Hypothalamus (tissue), 51 donors: ENCODE measurements at places on chromosomes 7 and 10.

DNA sequence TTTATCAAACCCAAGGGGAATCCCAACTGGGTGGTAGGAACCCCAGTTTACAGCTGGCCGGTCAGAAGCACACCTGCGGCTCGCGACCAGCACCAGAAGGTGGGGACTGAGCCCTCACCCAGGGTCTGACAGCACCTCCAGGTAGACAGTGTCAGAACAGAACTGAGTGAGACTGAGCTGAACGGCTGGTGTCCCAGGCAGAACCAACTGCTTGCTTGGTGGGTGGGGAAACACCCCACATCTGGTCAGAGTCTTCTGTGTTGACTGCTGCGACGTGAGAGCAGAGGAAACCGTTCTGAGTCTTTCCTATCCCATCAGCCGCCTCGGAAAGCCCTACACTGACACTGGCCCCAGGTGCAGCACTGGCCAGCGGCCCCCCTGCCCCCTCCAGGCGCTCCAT, 160.7 kb downstream of the MAD1L1 start:
- DNase-seq: no peak

DNA sequence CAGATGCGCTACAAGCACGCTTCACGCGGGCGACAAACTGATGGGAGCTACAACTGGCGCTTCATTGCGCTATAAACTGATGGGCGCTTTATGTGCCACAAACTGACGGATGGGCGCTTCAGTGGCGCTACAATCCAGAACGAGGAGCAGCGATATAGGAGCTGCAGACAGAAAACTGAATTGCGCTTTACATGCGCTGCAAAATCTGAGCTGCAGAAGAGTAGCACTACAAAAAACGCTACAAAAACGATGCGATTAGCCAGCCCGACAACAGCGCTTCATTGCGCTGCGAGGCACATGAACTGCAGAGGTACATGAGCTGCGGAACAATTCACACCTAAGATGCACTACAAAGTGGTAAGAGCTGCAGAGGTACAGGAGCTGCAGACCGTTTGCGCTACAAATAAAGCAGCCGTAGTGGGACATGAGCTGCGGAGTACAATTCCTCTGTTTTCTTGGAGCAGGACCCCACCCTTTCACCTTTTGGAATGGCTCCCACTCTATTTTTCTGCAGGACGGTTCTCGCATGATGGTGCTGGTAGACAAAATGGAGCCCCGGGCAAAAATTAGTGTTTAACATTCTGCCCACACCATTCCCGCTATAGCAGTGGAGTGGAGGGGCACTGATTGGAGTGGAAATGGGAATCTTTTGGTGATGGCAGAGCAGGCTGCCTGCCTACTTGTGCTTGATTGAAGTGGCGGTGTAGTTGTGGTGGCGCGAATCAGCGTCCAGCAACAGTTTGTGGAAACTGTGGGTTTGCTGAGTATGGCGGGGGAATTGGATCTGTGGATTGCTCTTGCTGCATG, 1.2 kb upstream of the SGCE start:
- DNase-seq: no peak

- DNase-seq: no peak
Measured at GRCh38 chr10:93379731-93380575, 102.2 kb downstream of the MYOF start.

GRCh38 chr10:84262190-84262956, 17.5 kb downstream of the RGR start:
- no peak for DNase-seq

GRCh38 chr10:43317422-43317821, 50.6 kb upstream of the RASGEF1A start:
- no peak for DNase-seq

GRCh38 chr7:38163671-38164070, 14.4 kb upstream of the STARD3NL start:
- no peak for DNase-seq

DNA sequence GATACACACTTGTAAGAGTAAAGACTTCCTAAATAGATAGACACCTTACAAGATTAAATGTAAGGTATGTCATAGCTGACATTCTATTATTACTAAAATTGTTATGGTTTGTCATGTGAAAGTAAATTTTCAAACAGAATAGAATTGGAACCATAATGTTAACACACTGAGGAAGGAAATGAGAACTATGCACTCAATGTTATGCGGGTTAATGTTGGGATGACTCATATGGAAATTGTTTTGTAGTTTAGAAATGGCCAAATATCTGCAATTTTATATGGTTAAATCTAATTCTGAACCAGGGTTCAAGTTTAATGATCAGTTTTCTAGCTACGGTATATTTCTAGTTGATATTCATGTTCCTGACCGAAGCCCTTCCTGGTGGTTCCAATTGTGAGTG, 214.2 kb upstream of the ADO start:
- no peak for DNase-seq

DNA sequence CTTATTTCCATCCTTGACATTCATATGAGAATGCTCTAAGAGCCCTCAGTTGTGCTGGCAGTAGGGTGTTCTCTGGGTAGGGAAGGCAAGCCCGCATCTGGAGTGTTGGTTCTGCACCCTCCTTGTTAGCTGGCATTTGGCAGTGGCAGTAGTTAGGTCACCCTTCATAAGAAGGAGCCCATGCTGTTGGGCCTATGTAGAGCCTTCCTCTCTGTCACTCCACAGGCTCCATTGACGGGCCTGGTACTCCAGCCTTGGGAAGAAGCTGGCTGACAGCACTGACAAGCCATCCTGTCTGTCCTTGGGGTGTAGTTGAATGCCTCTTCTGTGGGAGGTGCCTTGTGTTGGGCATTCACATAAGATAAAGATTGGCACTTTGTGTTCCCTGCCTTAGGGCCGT, 89.7 kb downstream of the BMPR1A start:
- no peak for DNase-seq

DNA sequence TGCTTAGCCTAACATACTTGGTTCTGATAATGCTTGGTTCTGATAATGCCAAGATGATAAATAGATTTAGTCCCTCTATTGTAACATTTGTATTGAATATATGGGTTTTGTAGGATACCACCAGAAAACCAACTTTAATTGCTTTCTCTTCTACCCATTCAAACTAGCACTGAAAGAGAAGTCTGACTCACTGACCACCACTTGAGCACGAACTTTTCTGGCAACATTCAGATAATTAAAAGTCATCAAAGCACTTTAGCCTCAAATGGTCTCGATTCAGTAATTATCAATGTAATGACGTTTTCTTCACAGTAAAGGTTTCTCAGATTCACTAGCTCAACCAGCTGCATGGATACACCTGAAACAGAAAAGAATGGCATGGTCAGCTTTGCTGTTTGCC, 63.0 kb downstream of the HDAC9 start:
- no peak for DNase-seq

GRCh38 chr10:59709395-59710125, at the start of gene SLC16A9:
Gene SLC16A9, minus strand, starts transcription at chr10:59709850. Its CDS starts 25,559 bp downstream, at chr10:59684291.
- peak; percentile 16 for DNase-seq

GRCh38 chr10:34655286-34656170, 159.6 kb downstream of the PARD3 start:
- peak; percentile 5 for DNase-seq

DNA sequence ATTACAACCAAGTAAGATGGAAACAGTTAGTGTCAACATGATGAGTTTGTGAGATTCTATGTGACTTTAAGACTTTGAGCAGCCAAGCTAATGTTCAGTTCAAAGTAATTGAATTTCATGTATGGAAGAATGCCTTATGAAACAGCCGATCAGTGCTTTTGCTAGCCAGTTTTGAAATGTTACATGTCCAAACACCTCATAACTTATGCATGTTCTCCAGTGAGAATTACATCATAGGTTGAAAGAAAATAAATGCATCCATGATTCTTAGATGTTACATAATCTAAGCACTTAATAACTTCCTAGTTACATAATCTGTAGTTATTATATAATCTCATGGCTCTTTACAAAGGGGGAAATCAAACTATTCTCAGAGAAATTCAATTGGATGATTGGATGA, 211.3 kb downstream of the BICC1 start:
- no peak for DNase-seq

DNA sequence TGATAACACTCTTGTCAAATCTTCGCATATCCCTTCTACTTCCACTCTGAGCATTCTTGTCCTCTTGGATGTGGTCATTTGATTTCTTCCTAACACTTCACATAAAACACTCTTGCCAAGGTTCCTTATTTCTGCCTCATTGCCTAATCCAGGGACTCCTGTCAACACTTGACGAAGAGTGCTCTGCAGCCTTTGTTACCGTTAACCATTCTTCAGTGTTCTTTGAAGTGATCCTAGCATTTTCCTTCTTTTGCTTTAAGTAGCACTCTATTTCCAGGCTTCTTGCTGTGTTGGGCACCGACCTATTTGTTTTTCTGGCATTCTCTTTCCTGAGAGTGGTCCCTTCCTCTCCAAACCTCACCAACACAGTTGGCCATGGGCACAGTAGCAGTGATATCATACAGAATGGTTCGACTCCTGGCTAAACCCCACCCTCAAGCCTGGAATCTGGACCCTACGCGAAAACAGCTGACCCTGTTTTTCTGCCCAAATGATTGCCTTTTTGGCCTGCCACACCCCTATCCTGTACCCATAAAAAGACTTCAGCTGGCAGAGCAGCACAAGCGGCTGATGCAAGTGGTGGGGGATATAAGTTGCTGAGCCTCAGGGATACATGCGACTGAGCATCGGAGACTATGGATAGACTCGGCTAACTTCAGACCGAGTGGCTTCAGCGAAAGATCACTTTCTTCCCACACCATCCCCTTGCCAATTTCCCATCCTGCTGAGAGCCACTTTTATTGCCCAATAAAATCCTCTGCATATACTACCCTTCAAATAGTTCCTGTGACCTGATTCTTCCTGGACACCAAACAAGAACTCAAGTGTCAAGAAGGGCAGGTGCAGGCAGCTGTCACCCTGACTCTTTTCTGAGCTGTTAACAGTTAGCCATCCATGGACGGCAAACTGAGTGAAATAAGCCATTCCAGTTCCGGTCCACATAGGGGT, 820.6 kb downstream of the CCSER2 start:
- DNase-seq: no peak

DNA sequence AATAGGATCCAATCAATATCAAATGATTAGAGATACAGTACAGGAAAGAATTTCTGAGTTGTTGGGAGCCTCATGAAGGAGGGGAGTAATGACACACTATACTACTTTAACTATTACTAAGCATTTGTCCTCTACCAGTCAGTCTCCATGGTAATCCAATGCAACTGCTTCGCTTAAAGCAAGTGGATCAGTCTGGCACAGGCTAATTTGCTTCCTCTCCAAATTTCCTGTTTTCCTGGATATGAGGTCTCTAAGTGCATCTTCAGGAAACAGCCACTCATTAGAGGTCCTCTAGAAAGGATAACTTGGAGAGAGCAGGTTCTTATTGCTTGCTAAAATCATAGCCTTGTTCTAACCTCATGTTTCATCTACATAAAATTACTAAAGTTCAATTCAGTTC, 8.4 kb upstream of the SEPTIN7 start:
- no peak for DNase-seq

GRCh38 chr10:30282221-30282620, 66.9 kb downstream of the MTPAP start:
- no peak for DNase-seq

- no peak for DNase-seq
Measured at GRCh38 chr7:114956702-114957101, 34.8 kb downstream of the MDFIC start.

DNA sequence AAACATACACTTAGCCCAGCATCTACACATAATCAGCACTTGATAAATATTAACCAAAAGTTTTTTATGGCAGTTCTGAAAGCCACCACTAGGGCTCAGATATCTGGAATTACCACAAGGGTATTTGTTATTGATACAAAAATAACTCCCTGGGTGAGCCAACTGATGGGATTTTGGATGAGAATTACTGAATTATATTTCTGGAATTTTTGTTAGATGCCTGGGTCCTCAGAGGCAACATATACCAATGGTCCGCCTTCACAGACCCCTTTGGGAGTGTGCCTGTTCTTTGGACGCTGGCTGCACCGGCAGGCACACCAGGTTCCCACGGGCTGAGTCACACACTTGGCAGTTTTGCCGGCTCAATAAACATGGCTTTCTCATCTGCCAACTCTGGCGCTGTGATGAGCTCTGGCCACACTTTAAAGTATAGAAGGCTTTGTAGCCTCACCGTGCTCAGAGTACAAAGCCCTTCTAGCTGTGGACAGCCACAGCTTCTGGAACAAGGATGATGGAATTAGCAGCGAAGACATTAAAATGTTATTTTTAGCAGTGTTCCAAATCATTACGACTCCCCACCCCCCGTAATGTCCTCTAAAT, 24.5 kb upstream of the EEPD1 start:
- DNase-seq: no peak

DNA sequence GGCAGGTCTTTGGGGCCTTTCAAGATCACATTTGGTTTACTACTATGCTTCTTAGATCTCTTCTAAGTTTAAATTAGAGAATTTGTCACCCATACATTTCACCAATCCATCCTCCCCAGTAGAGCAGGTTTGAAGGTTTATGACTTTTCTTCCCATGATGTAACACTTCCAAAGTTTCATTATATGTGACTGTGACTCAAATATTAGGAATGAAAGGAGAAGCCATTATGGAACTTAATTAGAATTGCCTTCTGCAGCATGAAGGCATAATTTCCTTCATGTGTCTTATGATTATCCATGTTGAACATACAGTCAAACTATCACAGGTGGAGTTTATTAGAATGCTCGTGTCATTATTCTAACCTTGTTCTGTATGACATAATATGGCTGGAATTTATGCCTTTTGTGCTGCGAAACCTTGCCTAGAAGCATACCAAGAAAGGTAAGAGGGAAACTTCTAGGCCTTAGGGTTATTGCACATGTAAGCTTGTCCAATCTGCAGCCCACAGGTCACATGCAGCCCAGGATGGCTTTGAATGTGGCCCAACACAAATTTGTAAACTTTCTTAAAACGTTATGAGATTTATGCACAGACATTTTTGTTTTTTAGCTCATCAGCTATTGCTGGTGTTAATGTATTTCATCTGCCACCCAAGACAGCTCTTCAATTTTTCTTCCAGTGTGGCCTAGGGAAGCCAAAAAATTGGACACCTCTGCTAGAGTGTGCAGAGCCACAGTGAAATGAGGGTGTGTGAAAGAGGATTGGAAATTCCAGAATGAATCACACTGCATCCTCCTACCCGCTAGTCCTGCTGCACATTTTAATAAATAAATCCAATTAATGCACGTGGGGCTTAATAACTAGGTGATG, 133.6 kb downstream of the TMEM26 start:
- DNase-seq: no peak

DNA sequence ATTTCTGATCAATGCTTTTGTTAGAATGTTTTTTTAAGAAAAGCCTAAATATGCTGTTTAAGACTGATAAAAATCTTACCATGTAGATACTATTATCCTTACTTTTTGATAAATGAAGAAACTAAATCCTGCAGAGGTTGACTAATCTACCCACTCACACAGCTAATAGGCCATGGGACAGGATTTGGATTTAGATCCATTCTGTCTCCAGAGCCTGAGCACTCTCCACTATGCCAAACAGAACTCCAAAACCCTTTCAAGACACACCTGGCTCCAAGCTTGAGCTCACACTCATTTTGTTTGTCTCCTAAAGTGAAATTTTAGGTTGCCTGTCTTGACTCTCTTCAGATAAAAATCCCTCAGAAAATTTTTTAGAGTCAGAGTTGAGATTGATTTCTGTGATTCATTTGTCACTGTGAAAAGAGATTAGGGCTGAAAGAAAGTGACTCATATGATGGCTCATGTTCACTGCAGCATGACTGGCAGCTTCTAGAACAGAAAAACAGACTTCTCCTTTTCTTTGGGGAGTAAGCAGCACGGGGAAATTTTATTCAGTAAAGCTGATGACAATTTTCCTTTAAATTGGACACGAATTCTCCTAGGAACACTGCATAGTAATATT, 132.3 kb upstream of the POT1 start:
- DNase-seq: no peak
